ENCODE measurements at places on chromosomes 16 and 17. TPM values are rescaled to one million over a fixed set of nuclear protein-coding genes. Genes with fewer than 3 reads are reported as not detected.
A peak's percentile ranks its signal among the peaks of the same experiment; 100 is the strongest.

C1QTNF1 gene
- 3.2 TPM for total RNA-seq

GRCh38 chr17:76182016-76182764 is 41.1 kb upstream of the FOXJ1 start:
- peak; percentile 55 for DNase-seq

DNA sequence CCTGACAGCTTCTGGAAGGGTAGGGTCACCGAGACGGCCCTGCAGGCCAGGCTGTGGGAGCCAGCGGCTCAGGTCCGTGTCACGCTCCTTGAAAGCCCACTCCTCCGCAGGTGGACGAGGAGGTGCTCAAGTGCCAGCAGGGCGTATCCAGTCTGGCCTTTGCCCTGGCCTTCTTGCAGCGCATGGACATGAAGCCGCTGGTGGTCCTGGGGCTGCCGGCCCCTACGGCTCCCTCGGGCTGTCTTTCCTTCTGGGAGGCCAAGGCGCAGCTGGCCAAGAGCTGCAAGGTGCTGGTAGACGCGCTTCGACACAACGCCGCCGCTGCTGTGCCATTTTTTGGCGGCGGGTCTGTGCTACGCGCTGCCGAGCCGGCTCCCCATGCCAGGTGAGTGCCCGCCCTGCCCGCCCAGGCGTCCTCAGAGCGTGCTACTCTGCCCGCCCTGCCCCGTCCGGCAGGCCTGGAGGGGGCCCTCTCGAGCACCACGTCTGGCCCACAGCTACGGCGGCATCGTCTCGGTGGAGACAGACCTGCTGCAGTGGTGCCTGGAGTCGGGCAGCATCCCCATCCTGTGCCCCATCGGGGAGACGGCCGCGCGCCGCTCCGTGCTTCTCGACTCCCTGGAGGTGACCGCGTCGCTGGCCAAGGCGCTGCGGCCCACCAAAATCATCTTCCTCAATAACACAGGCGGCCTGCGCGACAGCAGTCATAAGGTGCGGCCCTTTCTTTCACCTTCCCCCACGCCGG is 1.3 kb downstream of the NAGS start:
- no peak for DNase-seq

- DNase-seq = no peak
These were observed 142.6 kb upstream of the CACNG5 start for GRCh38 chr17:66692421-66692690.

DNA sequence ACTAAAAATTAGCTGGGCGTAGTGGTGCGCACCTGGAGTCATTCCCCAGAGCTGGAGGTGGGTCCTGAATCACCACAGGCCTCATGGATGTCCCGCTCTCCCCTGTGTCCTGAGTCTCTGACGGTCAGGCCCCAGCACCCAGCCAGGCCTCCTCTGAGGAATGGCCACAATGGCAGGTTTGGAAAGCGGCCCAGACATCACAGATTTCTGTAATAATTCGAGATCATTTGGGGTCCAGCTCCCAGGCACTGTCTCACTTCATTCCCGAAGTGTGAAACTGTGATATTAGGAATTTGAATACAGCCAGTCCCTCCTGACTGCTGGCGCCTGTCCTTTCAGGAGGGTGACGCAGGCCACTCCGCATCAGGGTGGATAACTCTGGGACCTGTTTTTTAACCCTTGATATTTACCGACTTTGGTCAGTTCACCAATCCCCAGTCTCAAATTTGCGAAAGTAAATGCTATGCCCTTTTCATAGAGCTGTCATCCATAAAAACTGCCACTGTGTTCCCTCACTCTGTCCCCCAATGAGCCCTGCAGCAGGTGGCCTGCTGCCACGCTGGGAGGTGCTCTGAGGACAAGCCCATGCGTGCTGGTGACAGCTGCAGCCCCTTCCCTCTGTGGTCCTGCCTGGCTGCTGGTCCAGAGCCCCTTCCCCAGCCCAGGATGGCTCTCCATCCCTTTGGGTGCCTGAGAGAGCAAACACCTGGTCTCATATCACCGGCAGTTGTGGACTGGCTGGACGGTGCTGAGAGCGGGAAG is 28.3 kb upstream of the RPTOR start:
- no peak for DNase-seq

CHRNE gene
- total RNA-seq = not detected

MEOX1 gene
- total RNA-seq = 6.1 TPM

CRYBA1 gene
- not detected for total RNA-seq

- DNase-seq = no peak
These were observed 77.9 kb downstream of the SYCE1L start for GRCh38 chr16:77277141-77277540.

DNA sequence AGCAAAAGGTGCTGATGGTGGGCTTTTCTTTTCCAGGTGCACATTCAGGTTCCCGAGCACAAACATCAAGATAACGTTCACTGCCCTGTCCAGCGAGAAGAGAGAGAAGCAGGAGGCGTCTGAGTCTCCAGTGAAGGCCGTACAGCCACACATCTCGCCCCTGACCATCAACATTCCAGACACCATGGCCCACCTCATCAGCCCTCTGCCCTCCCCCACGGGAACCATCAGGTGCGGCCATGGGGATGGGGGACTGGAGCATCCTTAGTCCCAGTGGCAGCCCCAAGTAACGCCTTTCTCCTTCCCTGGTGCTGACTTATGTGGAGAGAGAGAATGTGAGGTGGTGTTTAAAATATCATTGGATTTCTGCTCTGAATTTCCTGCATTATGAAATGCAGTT is 43.8 kb downstream of the FOXK2 start:
- DNase-seq = no peak

- no peak for DNase-seq
These were observed 95.1 kb downstream of the LYRM1 start for GRCh38 chr16:20995711-20996110.

GRCh38 chr16:53892155-53892554 is 188.2 kb downstream of the FTO start:
- no peak for DNase-seq

PRAC1 gene
- total RNA-seq = not detected

SGCA gene
- 15.1 TPM for total RNA-seq

DNA sequence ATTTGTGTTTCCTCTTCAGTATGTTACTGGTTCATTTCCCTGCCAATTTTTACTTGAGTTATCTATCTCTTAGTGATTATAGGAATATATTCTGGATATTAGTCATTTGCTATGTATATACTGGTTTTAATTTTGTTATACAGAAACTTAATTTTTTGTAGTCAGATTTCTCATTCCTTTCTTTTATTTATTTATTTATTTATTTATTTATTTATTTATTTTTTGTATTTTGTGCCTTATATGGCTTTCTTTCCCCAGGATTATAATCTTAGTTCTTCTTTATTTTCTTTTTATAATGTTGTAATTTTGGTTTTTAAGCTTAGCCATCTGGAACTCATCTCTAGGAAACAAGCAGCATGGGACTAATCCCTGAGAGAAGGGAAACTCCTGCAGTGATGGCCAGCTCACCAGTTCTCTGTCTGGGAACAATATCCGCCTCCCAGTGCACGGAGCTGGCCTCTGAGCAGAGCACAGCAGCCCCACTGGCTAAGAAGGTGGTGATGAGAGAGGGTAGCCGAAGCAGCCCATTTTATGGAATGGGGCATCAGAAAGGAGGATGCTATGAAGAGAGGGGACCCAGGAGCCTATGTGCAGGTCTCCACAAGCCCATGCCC is 54.5 kb upstream of the ADORA2B start:
- no peak for DNase-seq

DNA sequence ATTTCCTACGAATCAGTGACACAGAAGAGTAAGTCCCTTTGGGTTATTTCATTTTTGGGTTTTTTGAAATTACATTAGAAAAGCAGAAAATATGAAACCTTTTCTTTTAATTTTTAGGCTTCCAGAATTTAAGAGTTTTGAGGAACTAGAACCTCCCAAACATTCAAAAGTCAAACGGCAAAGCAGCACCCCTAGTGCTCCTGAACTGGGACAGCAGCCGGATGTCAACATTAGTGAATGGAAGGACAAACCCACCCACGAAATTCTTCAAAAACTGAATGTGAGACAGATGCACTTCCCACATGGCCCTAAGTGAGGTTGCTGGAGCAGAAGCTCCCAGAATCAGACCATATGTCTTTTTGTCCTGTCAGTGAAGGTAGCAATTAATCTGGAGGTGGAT is 199.4 kb downstream of the PHKB start:
- DNase-seq = no peak

TANC2 gene
- total RNA-seq = 9.8 TPM

PPM1E gene
- total RNA-seq = under 0.01 TPM

DNA sequence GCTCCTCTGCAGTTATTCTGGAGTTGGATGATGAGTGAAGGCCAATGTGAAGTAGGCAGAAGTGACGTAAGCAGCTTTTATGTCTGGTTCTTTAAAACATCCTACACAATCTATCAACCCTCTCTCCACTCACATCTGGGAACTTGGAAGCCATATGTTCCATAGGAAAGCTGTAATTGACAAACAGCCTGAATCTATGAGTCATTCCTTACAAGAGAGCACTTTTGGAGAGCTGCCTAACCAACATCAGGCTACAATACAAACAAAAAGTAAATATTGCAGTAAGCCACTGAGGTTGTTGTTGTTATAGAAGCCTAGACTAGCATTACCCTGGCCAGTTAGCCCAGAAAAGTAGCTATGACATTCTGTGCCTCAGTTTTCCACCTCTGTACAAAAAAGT is 5.9 kb downstream of the CCL7 start:
- DNase-seq = no peak

- no peak for DNase-seq
These were observed 7.6 kb downstream of the CYTH1 start for GRCh38 chr17:78774453-78774852.

- DNase-seq = no peak
These were observed 63.4 kb upstream of the GSG1L start for GRCh38 chr16:28126684-28127620.

DNA sequence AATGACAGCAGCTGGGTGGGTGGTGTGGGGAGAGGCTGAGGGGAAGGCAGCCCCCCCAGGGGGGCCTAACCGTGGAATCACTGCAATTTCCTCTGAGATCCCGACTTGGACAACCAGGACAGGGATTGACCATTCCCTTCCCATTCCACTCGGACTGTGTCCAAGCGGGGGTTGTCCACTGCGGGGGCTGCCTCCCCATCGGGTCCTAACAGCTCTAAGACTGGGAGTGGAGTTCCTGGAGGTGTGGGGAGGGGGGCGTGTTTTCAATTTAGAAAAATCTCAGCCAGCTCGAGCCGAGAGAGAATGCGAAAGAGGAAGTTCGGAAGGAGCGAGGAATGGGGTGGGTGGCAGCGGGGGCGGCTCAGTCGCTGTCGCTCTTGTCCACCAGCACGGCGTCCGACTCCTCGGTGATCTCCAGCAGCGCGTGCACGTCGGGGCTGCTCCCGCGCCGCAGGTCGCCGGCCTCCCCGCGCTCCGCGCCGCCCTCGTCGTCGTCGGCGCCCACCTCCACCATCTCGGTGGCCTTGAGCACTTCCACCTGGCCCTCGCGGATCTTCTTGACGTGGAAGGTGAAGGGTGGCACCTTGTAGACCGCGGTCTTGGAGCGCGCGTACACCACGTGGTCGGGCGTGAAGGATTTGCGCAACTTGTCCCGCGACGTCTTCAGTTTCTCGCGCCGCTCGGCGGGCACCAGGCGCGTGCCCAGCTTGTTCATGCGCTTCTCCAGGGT is 16.2 kb upstream of the STAT3 start:
- no peak for DNase-seq

DNA sequence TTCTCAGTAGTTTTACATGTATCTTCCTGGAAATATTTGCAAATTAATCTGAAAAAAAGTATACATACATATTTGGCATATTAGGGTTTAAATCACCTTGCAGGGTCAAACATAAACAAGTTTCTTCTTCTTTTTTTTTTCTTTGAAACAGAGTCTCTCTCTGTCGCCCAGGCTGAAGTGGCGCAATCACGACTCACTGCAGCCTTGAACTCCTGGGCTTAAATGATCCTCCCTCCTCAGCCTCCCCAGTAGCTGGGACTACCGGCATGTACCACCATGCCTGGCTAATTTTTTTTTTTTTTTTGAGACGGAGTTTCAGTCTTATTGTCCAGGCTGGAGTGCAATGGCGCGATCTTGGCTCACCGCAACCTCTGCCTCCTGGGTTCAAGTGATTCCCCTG is 12.6 kb upstream of the FUS start:
- DNase-seq = no peak

CA5A gene
- total RNA-seq = not detected

CCDC40 gene
- 3.9 TPM for total RNA-seq

DNA sequence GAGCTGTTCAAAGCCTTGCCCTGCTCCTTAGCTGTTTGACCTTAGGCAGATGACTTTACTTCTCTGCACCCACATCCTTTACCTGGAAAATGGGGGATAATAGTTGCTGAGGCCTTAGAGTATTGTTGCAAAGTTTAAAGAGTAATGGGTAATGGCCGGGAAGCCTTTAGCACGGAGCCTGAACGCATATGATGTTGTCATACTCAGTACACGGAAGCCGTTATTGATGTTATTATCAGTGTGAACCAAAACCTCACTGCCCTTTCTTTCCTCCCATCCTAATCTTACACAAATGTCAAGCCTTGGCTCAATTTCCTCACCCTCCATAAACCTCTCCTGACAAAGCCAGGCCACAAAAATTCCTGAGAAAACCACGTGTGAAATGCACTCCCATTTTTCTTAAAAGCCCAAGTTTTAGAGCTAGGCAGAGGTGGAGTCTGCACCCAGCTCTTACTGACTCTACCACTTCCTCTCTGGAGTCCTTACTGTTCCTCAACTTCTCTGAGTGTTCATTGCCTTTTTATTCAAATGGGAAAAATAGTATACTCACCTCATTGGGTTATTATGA is 67.3 kb upstream of the CACNG3 start:
- no peak for DNase-seq

DNA sequence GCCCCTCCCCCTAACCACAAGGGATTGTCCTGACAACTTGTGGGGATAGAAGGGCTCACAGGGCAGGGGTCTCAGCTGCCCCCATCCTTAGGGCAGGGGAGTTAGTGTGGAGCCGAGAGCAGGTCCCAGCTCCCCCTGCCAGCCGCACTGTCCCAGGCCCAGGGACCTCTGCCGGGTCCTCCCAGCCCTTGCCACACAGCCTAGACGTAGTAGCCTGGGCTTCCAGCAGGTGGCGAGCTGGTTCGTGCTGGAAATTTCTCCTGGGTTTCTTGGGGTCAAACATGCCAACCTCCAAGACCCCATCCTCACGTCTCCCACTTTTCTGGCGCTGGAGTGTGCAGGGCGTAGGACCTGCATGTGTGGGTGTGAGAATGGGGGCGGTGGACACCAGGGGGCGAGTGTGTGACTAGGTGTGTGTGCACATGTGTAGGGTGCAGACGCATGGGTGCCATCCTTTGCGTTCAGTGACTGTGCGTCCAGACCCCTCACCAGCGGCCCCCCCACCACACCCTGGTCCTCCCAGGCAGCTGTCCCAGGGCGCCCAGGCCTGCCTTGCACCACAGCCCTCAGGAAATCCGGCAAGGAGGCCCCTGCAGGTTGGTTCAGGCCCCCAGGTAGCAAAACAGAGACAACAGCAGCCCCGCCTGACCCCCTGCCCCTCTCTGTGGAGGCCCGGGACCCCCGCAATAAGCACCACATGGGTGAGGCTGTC is 29.5 kb downstream of the SBK1 start:
- DNase-seq = no peak

GRCh38 chr16:14529010-14529669 is 100.9 kb downstream of the PARN start:
- no peak for DNase-seq

All from esophagus squamous epithelium (tissue), 5 donors.